Activated B cell treated with CpG ODN at 0.5 μM for 24 hours (primary cell): ENCODE measurements at places on chromosomes 6 and 20.

- H3K27me3 ChIP-seq: peaks cover 56% of the 10 kb centered on the region
- H3K36me3 ChIP-seq: no peaks in the 10 kb centered on the region
- H3K27ac ChIP-seq: no peak within 1 kb of the TSS
- H3K4me1 ChIP-seq: peaks cover 14% of the 10 kb centered on the region
- DNase-seq: no peak
These were observed at the start of gene WFDC2 for GRCh38 chr20:45469336-45470261. Gene WFDC2, plus strand, starts transcription at chr20:45469753. Its CDS starts 29 bp downstream, at chr20:45469782.

- peak overlapping the region; percentile 93 for H3K4me3 ChIP-seq
- peaks cover 29% of the 10 kb centered on the region for H3K36me3 ChIP-seq
- H3K27me3 ChIP-seq: no peaks in the 10 kb centered on the region
- peaks cover 39% of the 10 kb centered on the region for H3K4me1 ChIP-seq
These were observed 1.3 kb downstream of the CD24 start for GRCh38 chr6:106973018-106973835.

DNA sequence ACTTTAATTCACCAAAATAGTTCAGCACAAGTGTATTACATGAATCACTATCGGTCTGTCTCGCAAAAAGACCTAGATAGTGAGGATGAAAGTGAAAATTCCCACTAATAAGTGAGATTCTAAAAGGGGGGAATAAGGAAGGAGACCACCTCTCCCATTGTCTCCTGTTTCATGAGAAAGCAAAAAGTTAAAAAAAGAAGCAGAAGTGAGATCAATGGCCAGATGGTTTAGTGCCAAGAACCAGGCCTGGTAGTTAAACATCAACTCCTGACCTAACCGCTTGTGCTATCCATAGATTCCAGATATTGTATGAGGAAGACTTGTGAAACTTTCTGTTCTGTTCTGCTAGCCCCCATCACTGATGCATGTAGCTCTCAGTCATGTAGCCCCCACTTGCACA is 293.0 kb downstream of the RNGTT start:
- no peak for DNase-seq
- H3K27me3 ChIP-seq: no peaks in the 10 kb centered on the region
- no peaks in the 10 kb centered on the region for H3K4me1 ChIP-seq
- no peak overlapping the region for H3K27ac ChIP-seq
- H3K36me3 ChIP-seq: peaks cover 74% of the 10 kb centered on the region

GRCh38 chr6:169803271-169803811 is 51.9 kb downstream of the ERMARD start:
- H3K4me1 ChIP-seq: peaks cover 9% of the 10 kb centered on the region
- H3K27me3 ChIP-seq: peaks cover 19% of the 10 kb centered on the region
- no peak for DNase-seq
- no peaks in the 10 kb centered on the region for H3K36me3 ChIP-seq

- no peak for DNase-seq
- peaks cover 2% of the 10 kb centered on the region for H3K27me3 ChIP-seq
- H3K36me3 ChIP-seq: no peaks in the 10 kb centered on the region
- H3K4me1 ChIP-seq: no peaks in the 10 kb centered on the region
These were observed 6.4 kb upstream of the EXOC2 start for GRCh38 chr6:699319-699718.

GRCh38 chr20:58402305-58402704 is 13.3 kb downstream of the VAPB start:
- peaks cover 40% of the 10 kb centered on the region for H3K4me1 ChIP-seq
- no peak for DNase-seq
- H3K4me3 ChIP-seq: no peak overlapping the region
- no peak overlapping the region for H3K27ac ChIP-seq
- no peaks in the 10 kb centered on the region for H3K27me3 ChIP-seq

DNA sequence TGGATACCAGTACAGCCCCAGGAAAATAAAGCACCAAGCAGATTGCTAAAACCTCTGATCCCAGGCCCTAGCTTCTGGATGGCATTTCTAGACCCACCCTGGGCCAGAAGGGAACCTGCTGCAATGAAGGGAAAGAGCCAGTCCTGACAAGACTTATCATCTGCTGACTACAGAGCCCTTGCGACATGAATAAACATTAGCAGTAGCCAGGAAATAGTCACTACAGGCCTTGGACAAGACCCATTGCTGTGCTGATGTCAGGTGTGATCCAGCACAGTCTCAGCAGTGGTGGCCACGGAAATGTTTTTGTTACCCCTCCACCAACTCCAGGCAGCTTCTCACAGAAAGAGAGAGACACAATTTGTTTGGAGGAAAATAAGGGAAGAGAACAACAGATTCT is 399.3 kb downstream of the HAO1 start:
- no peak overlapping the region for H3K27ac ChIP-seq
- no peaks in the 10 kb centered on the region for H3K4me1 ChIP-seq
- DNase-seq: no peak
- H3K4me3 ChIP-seq: no peak overlapping the region

- H3K27ac ChIP-seq: peak overlapping the region; percentile 69
- H3K4me3 ChIP-seq: no peak overlapping the region
- H3K4me1 ChIP-seq: peaks cover 5% of the 10 kb centered on the region
- no peak for DNase-seq
- H3K27me3 ChIP-seq: no peaks in the 10 kb centered on the region
- no peaks in the 10 kb centered on the region for H3K36me3 ChIP-seq
These were observed 41.1 kb upstream of the TMEM170B start for GRCh38 chr6:11496152-11497060.

DNA sequence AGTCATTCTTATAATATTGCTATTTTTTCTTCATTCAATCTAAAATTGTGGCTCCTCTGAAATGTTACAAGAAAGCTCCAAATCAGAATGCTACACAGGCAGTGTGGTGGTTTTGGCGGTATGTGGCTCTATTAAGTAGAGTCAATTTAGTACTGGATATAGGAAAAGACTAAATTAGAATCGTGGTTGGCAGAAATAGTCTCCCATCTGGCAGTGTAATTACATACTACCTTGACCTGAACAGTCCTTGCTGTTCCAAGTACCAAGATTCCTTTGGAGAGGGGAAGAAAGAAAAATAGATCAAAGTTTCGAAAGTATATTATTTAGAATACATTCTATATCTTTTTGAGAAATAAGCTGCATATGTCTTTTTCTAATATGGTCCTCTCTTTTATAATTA is 78.2 kb downstream of the C6orf118 start:
- H3K27me3 ChIP-seq: no peaks in the 10 kb centered on the region
- H3K4me3 ChIP-seq: no peak overlapping the region
- no peak for DNase-seq
- H3K4me1 ChIP-seq: no peaks in the 10 kb centered on the region
- H3K27ac ChIP-seq: no peak overlapping the region

DNA sequence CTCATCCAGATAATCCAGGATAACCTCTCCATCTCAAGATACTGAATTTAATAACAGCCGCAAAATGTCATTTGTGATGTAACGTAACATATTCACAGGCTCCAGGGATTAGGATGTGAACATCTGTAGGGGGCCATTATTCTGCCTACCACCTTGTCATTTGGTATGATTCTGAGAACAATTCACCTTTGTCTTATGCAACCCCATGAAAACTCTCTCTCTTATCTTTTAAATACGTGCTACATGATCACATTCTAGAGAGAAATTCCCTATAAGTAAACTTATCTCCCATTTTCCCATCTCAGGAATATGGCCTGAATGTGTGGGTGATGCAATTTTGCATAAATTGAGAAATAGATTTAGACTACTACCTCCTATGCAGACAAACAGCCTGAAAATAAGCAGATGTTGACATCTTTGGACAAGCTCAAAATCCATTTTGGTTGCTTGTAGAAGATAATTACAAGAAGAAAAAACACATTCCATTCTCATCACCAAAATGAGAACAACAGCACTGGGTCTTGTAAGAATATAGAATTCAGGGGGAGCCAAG is 255.4 kb upstream of the STXBP5 start:
- no peak overlapping the region for H3K27ac ChIP-seq
- no peak overlapping the region for H3K4me3 ChIP-seq
- peaks cover 2% of the 10 kb centered on the region for H3K27me3 ChIP-seq
- H3K36me3 ChIP-seq: no peaks in the 10 kb centered on the region
- H3K4me1 ChIP-seq: no peaks in the 10 kb centered on the region

DNA sequence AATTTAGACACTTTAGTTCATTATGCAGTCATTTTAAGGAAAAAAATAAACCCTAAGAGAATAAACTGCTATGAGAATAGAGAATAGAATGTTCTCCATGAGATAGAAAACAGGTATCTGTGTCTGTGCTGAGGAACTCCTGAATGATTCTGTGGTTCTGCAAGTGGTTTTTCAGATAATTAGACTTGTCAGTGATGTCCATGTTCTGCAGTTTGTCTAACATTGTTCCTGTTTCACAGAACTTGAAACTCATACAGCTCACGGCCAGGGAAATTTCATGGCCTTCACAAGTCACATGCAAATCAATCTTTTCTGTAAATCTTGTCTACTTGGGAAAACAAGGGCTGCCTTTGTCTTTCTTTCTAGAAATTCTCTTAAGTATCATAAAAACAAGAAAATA is 73.4 kb upstream of the HMGCLL1 start:
- H3K4me1 ChIP-seq: no peaks in the 10 kb centered on the region
- H3K27me3 ChIP-seq: no peaks in the 10 kb centered on the region
- no peak for DNase-seq
- no peaks in the 10 kb centered on the region for H3K36me3 ChIP-seq

DNA sequence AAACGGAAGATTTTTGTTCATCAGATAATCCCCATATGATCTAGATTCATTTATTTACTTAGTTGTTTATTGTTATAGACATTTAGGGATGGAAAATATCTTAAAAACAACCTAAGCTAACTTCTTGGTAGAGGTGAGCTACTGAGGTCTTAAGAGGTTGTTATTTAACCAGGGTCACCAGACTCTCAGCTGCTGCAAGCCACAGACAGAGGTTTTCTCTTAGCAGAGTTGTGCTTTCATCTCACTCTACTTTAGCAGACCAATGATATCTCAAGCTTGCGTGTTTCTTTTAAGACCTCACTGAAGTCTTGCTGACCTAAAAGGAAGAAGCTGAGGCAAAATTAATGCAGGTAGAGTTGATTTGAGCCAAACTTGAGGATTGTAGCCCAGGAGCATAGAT is 43.6 kb downstream of the NCOA7 start:
- peaks cover 29% of the 10 kb centered on the region for H3K4me1 ChIP-seq
- no peak overlapping the region for H3K27ac ChIP-seq
- H3K4me3 ChIP-seq: no peak overlapping the region

DNA sequence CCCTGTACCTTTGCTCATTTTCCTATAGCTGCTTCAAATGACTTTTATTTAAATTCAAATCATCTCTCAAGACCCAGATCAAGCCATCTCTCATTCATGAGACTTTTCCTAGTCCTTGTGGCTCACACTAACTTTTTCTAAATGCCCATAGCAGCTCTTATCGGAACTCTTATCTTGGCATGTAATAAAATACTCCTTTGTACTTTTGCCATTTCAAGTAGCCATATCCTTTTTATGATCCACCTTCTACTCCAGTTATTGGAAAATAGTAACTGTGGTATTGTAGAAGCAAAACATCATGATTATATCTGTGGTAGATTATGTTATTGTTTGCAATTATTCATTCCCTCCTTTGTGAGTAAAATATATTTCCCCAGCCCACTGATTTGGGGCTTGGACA is 37.6 kb upstream of the FILIP1 start:
- H3K27me3 ChIP-seq: peaks cover 24% of the 10 kb centered on the region
- H3K4me3 ChIP-seq: no peak overlapping the region
- no peaks in the 10 kb centered on the region for H3K4me1 ChIP-seq
- no peak for DNase-seq
- no peaks in the 10 kb centered on the region for H3K36me3 ChIP-seq

- peaks cover 85% of the 10 kb centered on the region for H3K36me3 ChIP-seq
- H3K27me3 ChIP-seq: no peaks in the 10 kb centered on the region
These were observed 24.7 kb downstream of the RALGAPB start for GRCh38 chr20:38497246-38497935.

DNA sequence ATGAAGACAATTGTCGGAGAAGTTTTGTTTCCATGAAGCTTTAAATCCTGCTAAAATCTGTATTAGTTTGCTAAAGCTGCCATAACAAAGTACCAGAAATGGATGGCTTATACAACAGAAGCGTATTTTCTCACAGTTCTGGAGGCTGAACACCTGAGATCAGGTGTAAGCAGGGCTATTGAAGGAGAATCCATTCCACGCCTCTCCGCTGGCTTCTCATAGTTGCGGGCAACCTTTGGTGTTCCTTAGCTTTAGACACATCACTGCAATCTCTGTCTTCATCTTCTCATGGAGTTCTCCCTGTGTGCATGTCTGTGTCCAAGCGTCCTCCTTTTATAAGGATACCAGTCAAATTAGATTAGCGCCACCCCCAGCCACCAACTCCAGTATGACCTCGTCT is 159.9 kb upstream of the CDYL start:
- H3K27ac ChIP-seq: no peak overlapping the region
- H3K36me3 ChIP-seq: no peaks in the 10 kb centered on the region
- no peak overlapping the region for H3K4me3 ChIP-seq
- peaks cover 7% of the 10 kb centered on the region for H3K27me3 ChIP-seq
- DNase-seq: no peak

DNA sequence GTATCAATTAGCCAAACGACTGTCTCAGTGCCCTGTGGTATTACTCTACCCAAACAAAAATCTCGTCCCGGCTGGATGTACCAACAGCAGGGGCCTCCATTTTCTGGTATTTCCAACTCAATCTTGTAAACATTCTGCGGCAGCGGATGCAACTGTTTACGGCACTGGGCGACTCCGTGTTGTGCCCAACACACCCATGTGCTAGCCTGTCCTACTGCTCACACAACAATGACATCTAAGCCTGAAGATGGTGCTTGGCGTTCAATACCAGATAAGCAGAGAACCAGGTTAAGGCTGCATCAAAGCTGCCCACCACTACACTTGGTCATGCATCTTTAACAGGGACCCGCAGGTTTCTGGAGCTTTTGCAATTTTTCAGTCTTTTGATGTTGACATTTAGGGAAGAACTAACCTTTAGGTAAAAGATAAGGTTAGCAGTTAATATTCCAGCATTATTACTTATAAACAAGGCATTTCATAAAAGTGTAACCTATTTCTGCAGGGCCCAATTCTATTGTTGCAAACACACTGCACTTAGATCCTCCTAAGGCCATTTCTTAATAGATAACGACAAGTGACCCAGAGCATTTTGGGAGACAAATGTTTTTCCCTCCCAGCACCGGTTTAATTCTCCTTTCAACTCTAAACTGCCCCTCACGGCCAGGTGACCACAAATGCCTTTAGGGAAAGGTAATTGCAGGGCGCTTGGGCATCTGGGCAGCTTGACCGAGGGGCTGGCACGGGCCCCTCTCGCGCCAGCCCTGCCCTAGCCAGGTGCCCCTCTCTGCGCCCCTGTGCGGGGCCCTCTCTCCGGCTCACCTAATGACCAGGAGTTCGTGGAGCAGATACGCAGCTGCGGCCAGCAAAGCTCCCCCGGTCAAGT is 945 bp downstream of the FAXC start:
- no peak overlapping the region for H3K4me3 ChIP-seq
- no peak for DNase-seq
- H3K27me3 ChIP-seq: peaks cover 52% of the 10 kb centered on the region
- H3K36me3 ChIP-seq: no peaks in the 10 kb centered on the region
- no peak overlapping the region for H3K27ac ChIP-seq

- DNase-seq: no peak
- H3K27me3 ChIP-seq: peaks cover 2% of the 10 kb centered on the region
- no peak overlapping the region for H3K27ac ChIP-seq
- no peaks in the 10 kb centered on the region for H3K4me1 ChIP-seq
- no peaks in the 10 kb centered on the region for H3K36me3 ChIP-seq
- H3K4me3 ChIP-seq: no peak overlapping the region
These were observed 112.2 kb upstream of the PDE7B start for GRCh38 chr6:135739288-135739687.

- no peak overlapping the region for H3K4me3 ChIP-seq
- H3K27me3 ChIP-seq: peaks cover 20% of the 10 kb centered on the region
These were observed 12.3 kb upstream of the PRIM2 start for GRCh38 chr6:57305107-57305506.

GRCh38 chr20:17262786-17263185 is 35.9 kb downstream of the PCSK2 start:
- no peaks in the 10 kb centered on the region for H3K4me1 ChIP-seq
- DNase-seq: no peak
- no peak overlapping the region for H3K4me3 ChIP-seq
- no peaks in the 10 kb centered on the region for H3K36me3 ChIP-seq
